ENCODE measurements at places on chromosomes 13 and 19.

GRCh38 chr19:49972841-49973240 lies 11.9 kb upstream of the SIGLEC11 start:
- no peak for DNase-seq

- no peak for DNase-seq
These were observed 24.4 kb upstream of the OR7C2 start for GRCh38 chr19:14916848-14917247.

GRCh38 chr13:105816994-105817393 lies 718.5 kb downstream of the EFNB2 start:
- DNase-seq: no peak

DNA sequence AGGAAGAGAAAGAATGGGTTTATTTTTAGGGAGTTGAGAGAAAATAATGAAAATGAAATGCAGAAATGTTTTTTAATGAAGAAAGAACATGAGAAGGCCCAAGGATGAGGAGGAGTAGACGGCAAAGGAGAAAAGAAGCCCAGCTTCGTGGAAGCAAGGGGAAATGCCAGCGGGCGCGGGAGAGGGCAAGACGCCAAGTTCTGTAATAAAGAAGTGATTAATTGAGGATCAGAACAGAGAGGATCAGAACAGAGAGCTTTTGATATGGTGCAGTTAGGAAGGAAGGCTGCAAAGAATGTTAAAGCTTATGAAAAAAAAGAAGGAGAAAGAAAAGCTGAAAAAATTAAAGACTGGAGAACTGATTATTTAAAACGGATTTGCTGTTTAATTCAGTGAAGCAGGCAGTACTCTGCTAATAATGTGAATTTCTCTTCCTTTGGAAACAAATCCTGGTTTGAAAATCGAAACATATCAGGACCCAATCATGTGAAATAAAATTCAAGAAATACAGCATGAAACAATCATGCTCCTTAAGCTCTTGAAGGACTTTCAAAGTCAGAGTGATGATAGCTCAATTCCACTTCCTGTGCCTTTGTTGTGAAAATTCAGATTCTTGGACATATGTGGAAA lies 99.3 kb upstream of the SOX1 start:
- no peak for DNase-seq

DNA sequence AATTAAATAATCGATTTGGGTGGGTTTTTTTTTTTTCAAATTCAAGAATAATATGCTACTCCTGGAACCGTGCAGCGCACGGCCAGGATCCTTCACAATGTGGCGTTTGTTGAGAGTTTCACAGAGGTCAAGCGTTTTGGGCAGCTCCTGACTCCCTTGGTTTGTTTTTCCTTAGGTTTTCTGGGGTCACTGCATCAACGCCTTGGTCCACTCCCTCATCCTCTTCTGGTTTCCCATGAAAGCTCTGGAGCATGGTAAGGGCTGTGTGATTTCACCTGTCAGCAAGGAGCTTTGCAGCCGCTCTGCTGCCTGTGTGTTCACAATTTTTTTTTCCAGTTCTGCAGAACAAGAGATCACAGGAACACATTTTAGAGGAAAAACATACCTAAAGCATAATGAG lies 212.4 kb downstream of the SHISA2 start:
- no peak for DNase-seq

- no peak for DNase-seq
These were observed 8.6 kb downstream of the RGCC start for GRCh38 chr13:41465898-41466320.

GRCh38 chr19:28023064-28023463 lies 1189.9 kb downstream of the UQCRFS1 start:
- DNase-seq: no peak

GRCh38 chr19:36997152-36997842 lies 80.9 kb upstream of the ZNF420 start:
- no peak for DNase-seq

GRCh38 chr13:38880397-38880796 lies 110.2 kb downstream of the STOML3 start:
- DNase-seq: no peak

- DNase-seq: no peak
These were observed 18.1 kb downstream of the SLC7A1 start for GRCh38 chr13:29577136-29578051.

- DNase-seq: no peak
These were observed 47.5 kb downstream of the OXGR1 start for GRCh38 chr13:96946709-96947311.

GRCh38 chr19:6362027-6362350 lies 658 bp downstream of the CLPP start:
- DNase-seq: no peak

- DNase-seq: no peak
These were observed 183.2 kb downstream of the TUBA3C start for GRCh38 chr13:18998389-18998788.

DNA sequence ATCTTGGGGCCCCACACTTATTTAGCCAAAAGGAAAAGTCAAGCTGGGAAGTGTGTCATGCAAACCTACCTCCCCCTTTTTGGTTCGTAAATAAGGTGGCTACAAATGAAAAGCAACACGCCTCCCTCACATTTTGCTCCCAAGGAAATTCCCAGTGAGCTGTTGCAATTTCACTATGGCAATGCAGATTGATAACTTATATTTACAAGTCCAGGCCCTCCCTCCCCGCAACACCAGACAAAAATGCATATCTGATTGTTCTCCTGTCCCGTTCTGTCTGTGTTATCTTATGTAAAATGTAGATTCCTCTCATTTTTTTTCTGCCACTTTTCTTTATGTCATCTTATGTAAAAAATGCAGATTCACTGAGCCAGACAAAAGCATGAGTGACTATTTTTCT lies 1305.3 kb downstream of the SLITRK5 start:
- no peak for DNase-seq

- DNase-seq: no peak
These were observed 955.6 kb downstream of the PCDH17 start for GRCh38 chr13:58587183-58587582.

- no peak for DNase-seq
These were observed 23.6 kb downstream of the OLFM2 start for GRCh38 chr19:9912551-9913236.

DNA sequence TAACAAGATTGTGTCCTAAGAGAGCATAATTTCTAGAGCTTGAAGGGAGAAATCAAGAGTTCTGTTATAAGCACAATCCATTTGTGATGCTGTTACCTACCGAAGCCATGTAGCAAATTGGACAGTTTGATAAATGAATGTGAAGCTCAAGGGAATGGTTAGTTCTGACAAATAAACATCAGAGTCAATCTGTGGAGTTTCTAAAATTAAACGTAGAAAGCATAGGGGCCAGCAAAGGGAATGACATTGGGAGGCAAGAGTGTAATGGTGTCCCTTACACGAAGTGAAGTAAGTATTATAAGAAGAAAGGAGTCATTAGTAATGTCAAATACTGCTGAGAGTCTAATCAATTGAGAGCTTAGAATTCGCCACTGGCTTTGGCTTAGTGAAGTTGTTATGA lies 200.2 kb upstream of the SLITRK1 start:
- no peak for DNase-seq

DNA sequence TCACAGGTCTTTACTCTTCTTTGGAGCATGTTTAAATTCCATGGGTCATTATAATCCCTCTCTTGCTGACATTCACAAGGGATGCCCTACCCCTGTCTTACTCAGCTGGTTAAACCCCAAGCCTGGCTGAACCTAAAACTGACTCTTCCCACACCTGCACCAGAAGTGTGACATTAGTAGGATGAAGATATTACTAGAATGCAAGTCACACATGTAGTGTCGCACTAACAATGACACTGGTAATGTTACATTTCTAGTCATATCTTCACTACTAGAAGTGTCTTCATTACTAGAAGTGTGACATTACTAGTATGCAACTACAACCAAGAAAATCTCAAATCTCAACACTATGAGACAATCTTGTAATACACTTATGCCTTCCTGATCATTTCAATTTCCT lies 14.2 kb downstream of the ZAR1L start:
- DNase-seq: no peak

DNA sequence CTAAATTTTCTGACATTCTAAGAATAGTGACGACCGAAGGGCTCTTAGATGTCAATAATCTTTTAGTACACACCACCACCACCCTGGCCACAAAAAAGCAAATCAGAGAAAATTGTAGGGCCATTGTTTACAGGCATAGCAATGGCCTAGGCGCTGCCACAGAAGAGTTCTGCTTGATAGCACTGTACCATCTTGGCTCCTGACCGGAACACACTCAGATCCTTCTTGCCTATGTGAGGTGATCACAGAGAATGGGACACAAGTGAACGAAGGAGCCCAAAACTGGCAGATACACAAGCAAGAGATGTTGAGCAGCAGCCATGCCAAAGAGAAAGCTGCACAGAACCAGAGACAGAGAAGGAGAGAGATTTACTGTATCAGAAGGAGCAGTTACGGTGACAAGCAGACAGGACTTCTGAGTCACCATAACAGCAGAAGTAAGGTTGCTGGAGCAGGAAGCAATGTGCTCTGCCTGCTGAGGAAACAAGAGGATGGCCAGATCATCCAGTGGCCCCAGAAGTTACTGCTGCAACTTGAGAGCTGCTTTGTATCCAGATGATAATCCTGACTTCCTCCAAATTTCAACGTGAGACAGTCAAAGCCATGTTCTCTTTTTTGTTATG lies 105.2 kb downstream of the SLITRK6 start:
- no peak for DNase-seq

GRCh38 chr13:48004201-48004600 lies 3.1 kb upstream of the SUCLA2 start:
- no peak for DNase-seq

DNA sequence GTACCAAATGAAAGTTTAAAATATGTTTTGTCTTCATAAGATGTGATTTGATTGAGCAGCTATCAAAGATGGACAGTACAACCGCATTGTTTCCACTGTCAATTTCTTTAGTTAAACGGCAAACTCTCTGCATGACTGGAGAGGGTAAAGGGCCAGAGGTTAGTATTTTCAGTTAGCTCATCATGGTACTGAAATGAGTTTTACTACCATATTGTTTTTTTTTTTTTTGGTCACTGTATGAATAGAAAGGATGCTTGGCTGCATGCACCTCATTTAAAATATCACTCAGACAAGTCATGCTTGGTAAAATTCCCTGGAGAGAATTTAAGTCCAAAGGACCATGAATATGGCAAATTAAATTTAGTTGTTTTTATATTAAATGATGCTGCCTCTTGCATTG lies 942.1 kb upstream of the SPRY2 start:
- no peak for DNase-seq

GRCh38 chr19:39003796-39004195 lies 28.3 kb upstream of the FBXO17 start:
- no peak for DNase-seq

DNA sequence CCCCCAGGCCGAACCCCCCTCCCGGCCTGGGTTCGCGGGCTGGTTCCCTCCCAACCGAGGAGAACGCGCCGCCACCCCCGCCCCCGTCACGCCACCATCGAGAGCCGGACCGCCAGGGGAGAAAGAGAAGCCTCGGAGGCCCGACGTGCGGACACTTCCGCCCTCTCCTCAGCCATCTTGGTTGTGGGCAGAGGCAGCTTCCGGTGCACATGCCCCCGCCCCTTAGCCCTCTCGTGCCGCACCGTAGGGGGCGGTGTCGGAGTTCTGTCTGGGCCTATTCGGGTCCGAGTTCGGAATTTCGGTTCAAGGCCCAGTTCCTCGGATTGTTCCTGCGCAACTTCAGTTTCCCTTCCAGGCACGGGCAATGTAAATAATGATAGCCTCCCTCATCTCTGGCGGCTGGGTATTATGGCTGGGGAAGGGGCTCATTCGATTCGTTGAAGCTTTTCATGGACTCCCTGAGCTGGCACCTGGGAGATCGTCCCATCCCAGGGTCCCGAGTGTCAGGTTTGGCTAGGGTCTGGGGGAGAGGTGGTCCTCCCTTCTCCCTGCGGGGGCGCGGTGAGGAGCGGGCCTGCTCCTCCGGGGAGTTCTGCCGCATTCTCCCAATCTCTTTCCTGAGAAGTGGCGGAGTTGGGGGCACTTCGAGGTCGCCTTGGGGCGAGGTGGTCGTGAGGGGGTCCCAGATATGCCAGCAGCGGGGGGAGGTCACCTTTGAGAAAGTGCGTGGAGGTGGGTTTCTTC lies at the start of the genes IER2 and STX10:
Gene IER2 (plus strand): TSS at position 225 of the 744 bp plus-strand sequence. CDS start 2,776 bp downstream, outside the sequence.
Gene STX10 (minus strand): TSS at position 189 of the 744 bp plus-strand sequence. CDS start 202 bp downstream, outside the sequence.
- DNase-seq: peak; percentile 89

Measured in stimulated activated CD8-positive, alpha-beta memory T cell treated with anti-CD3 and anti-CD28 coated beads, Interleukin-2, amount 100 ng/mL, for 1 hour (primary cell).